Thoracic aorta (tissue), 2 donors: ENCODE measurements at places on chromosomes 1 and 21.

GRCh38 chr21:39004634-39005501 is 178.4 kb downstream of the PSMG1 start:
- no peak for DNase-seq

- DNase-seq, result no peak
Measured at GRCh38 chr1:158809256-158809655, 21.9 kb upstream of the MNDA start.

GRCh38 chr1:185603158-185603557 is 131.0 kb upstream of the HMCN1 start:
- no peak for DNase-seq

GRCh38 chr1:167936930-167937708 is at the start of gene MPC2:
Gene MPC2 (minus strand): TSS chr1:167937072. CDS start chr1:167935841, 1,231 bp downstream.
- DNase-seq, result peak; percentile 18

DNA sequence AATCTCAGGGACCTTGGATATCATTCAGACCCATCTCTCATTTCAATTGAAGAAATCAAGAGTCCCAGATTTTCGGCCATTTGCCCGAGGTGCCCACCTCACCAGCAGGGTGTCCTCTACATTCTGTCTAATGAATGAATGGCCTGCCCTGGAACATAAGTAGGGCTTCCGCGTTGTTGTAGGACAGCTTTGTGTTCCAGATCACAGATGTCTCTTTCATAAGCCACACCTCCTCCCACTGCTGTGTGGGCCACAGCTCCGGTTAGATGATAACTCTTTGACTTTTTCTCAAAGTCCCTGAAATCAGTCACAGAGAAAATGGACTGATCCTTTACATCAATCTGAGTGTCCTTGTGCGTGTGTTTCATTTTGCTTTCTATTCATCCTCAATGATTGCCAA is 144.4 kb downstream of the RGS7 start:
- DNase-seq, result no peak

GRCh38 chr1:248621770-248622169 is 13.1 kb downstream of the OR2T11 start:
- DNase-seq, result no peak

GRCh38 chr1:196544617-196545016 is 63.6 kb downstream of the KCNT2 start:
- no peak for DNase-seq

GRCh38 chr1:189764391-189765320 is 713.0 kb downstream of the BRINP3 start:
- DNase-seq, result no peak

- peak; percentile 7 for DNase-seq
Measured at GRCh38 chr1:6554907-6555778, at the start of gene TAS1R1. Gene TAS1R1 (plus strand): TSS chr1:6555307. CDS start chr1:6555374, 67 bp downstream.

GRCh38 chr21:44370027-44370735 is 16.8 kb downstream of the TRPM2 start:
- no peak for DNase-seq

GRCh38 chr21:42734323-42734971 is 81.0 kb downstream of the PDE9A start:
- no peak for DNase-seq

GRCh38 chr1:228814176-228814575 is 78.9 kb downstream of the RHOU start:
- DNase-seq, result no peak

DNA sequence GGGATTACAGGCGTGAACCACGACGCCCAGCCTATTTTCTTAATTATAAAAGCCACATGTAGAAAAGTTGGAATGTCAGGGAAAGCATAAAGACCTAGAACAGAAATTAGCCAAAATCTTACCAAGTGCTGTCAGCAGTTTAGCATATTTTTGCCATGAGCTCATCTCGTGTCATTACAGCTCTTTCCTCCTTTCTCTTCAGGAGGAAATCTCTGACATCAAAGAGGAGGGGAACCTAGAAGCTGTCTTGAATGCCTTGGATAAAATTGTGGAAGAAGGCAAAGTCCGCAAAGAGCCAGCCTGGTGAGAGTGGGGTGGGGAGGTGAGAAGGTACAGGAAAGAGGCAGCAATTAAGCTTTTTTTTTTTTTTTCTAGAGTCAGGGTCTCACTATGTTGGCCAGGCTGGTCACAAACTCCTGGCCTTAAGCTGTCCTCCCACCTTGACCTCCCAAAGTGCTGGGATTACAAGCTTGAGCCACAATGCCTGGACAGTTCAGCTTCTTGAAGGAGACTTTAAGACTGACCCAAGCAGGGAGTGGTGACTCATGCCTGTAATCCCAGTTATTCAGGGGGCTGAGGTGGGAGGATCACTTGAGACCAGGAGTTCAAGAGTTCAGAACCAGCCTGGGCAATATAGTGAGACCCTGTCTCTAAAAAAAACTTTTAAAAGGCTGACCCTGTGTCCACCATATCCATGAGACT is 8.4 kb upstream of the BGLAP start:
- no peak for DNase-seq

GRCh38 chr1:4006676-4007374 is 106.8 kb upstream of the C1orf174 start:
- DNase-seq, result no peak

DNA sequence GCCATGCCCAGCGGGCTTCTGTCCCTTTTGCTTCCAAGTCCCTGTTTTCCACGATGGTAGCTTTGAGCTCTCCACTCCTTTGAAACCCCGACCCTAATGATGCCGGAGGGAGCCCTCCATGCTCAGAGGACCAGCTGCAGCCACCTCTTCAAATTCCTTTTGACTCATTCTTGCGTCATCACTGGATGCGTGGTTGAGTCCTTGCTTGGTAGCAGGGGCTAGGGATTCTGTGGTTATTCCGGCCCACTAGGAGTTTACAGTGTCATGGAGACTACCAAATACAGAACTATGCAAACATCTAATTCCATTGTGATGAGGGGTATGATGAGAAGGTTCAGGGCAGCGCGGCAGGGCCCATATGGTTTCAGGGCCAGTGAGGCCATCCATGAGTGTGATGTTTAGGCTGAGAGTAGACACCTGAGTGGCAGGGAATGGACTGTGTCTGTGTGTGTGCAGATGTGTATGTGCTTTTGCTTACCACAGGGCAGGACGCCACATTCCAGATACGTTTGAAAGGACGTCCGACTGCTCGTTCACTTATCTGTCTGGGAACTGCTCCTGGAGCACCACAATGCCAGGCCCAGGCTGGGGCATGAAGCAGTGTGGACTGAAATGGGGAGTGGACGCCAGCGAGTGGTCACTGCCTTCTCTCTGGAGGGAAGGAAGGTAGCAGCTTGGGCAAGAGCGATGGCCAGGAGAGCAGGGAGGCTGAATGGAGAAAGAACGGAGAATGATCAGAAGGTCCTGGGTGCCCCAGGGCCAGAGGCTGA is 30.4 kb upstream of the ZBTB21 start:
- peak; percentile 42 for DNase-seq

DNA sequence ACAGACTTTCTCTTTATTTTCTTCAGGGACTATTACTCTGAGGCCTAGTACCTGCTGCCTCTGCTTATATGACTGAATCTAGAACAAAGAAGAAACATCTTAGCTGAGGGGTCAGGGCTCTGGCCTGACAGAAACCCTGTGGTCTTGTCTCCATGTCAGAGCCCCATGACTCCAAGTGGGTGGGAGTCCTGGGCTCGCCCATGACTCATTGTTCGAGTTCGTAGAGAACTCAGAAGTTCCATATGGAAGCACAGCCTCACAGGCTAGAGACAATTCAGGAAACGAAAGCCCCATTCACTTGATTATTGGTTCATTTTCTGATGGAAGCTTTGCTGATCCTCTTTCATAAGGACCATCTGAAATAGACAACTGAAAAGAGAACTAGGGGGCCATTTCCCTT is 73.2 kb downstream of the CD58 start:
- DNase-seq, result no peak

DNA sequence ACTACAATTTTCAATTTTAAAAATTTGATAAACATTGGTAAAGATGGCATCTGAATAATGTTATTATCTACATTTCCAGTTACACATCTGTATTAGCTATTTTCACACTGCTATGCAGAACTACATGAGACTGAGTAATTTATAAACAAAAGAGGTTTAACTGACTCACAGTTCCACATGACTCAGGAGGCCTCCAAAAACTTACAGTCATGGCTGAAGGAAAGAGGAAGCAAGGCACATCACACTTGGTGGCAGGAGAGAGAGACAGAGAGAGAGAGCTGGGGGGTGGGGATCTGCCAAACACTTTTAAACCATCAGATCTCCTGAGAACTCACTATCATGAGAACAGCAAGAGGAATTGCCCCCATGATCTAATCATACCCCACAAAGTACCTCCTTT is 850.0 kb downstream of the LTN1 start:
- no peak for DNase-seq

DNA sequence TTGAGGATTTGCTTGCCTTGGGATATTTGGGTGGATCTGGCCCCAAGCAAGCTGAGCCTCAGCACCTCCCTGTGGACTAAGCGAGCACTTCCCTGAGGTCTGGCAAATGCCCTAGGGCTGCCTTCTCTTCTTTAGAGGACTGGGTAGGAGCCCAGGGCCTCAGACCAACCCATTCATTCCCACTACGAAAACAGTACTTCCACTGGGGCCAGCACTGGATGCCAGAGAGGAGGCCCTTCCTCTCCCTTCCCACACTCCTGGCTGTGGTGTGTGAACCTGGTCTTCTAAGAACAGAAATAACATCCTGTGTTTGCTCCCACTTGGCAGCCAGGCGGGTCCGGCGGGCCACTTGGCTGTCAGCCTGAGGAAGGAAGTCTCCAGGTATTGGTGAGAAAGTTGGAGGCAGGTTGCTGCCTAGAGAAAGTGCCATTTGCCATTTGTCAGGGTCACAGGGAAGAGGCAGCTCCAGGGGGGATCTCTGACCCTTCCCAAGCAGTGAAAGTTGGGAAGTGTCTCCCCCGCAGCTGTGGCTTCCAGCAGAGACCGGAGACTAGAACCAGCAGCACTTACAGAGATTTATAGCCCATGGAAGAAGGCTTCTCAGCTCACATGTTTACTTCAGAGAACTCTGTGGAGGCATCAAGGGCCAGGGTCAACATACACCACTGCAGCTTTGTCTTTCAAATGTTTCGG is 323.5 kb downstream of the SIPA1L2 start:
- no peak for DNase-seq

DNA sequence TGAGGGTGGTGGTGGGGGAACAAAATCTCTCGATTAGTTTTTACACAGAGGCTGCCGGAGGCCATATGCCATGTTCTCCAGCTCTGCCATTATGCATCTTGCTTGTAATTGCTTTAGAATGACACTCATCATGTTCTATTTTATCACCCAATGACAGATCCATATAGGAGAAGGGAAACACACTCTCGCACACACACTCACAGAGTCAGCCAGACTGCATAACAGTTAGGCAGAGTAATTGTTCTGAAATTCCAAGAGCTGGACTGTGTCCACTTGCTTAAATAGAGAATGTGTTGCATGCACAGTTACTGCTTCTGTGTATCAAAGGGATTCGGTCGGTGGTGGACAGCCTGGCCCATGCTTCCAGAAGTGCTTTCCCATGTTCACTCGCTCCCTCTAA is 30.6 kb downstream of the KCND3 start:
- DNase-seq, result no peak
